ENCODE measurements at places on chromosomes 3 and 15. TPM values are rescaled to one million over a fixed set of nuclear protein-coding genes. Genes with fewer than 3 reads are reported as not detected.
A peak's percentile ranks its signal among the peaks of the same experiment; 100 is the strongest.

DNA sequence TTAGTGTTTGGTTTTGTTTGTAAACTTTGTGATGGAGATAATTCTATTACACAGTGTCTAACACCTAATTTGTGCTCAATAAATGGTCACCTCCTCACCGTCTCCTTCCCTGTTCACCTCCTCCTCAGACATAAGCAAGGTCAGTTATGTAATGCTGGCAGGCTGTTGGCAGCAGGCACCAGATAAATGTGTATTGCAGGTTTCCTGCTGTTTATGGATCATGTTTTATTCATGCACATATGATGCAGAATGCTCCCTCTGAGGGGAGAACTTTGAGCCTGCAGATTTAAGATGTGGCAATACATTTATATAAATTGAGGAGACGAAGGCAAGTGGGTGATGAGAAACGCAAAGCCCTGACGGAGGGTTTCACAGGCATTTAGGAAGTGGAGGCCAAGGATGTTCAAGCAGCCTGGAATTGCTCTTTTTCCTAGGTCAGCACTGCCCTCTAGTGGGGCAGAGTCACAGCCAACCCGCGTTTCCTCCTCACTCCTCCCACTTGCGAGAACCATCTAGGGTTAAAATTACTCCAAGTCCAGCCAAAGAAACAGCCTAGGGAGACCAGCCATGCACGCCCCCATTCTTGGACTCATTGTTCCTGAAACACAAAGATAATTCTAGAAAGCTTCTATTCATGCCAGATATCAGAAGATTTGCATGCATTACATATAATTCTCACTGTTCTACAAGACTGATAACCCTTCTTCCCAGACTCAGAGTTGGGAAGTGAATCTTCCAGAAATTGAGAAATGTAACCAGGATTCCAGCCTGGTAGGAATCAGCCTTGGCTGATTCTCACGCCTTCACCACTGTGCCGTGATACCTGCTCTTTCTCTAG is 228.7 kb downstream of the SLCO3A1 start:
- peaks cover 3% of the 10 kb centered on the region for H3K4me1 ChIP-seq
- no peak overlapping the region for H3K4me3 ChIP-seq
- DNase-seq: no peak
- H3K27me3 ChIP-seq: no peaks in the 10 kb centered on the region
- H3K36me3 ChIP-seq: no peaks in the 10 kb centered on the region
- H3K27ac ChIP-seq: no peak overlapping the region

CNBP gene
- total RNA-seq: 308 TPM

DNA sequence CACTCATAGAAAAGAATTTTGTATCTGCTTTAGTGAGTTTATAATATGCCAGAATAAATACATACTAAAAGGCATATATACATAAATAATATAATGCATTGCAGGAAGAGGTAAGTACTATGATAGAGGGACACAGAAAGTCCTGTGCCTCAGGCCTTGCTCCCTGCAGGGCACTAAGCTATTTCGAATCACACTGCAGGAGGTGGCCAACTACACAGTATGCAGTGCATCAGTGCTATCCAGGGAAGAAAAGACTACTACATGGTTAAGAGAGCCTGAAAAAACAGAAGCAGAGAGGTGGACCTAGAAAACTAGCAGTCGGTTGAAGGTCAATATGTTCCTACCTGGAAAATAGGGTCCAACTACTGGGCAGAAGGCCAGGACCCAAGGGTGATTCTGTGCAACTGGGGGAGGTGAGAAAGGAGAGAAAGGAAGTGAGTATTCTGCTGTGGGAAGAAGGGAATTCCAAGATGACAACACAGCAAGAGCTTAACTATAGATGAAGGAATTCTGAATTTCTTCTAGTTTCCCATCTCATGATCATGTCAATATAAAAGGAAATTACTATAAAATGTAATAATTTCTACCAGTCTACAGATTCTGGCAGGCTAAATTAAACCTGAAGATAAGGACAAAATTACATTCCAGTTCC is 218.0 kb downstream of the ZBTB20 start:
- no peaks in the 10 kb centered on the region for H3K27me3 ChIP-seq
- no peak for DNase-seq
- no peak overlapping the region for H3K27ac ChIP-seq
- H3K4me1 ChIP-seq: no peaks in the 10 kb centered on the region
- no peak overlapping the region for H3K4me3 ChIP-seq

DNA sequence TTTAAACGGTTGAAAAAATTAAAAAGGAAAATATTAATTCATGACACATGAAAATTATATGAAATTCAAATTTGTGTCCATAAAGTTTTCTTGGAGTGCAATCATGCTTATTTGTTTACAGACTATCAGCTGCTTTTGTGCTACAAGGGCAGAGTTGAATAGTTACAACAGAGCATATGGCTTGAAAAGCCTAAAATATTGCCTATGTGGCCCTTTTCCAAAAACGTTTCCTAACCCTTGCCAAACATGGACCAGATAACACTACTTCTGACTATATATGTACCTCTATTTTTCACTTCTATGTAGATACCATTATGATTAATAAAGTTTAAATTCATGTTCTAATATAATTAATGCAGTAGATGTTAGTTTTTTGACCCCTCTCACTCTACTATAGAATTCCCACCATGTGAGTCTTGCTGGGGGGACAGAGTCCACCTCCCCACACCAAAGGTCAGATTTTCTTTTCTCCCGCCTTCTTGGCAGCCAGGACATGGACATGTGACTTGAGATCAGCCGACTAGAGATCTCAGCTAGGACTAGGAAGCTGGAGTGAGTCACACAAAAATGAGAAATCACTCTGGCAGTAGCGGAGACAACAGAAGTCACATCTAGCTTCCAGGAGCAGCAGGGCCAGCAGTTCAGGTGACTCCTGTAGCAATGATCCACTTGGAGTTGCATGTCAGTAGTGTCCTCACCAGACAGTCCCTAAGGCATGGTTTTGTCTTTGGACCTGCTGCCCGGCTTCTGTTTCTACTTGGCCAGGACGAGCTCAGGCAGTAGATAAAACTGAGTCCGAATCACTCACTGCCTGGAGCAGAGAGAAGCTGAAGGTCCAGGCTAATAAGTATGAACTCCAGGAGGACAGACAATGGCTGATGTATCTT is 22.4 kb downstream of the CIAO2A start:
- peak overlapping the region; percentile 66 for H3K27ac ChIP-seq
- peak; percentile 13 for DNase-seq
- peaks cover 7% of the 10 kb centered on the region for H3K36me3 ChIP-seq

GRCh38 chr3:2420919-2421318 is 322.3 kb downstream of the CNTN4 start:
- no peaks in the 10 kb centered on the region for H3K36me3 ChIP-seq
- no peaks in the 10 kb centered on the region for H3K4me1 ChIP-seq
- no peak overlapping the region for H3K4me3 ChIP-seq

GRCh38 chr3:139120086-139121056 is 75.7 kb upstream of the PRR23C start:
- H3K4me3 ChIP-seq: no peak overlapping the region
- no peak for DNase-seq
- no peaks in the 10 kb centered on the region for H3K27me3 ChIP-seq
